Stomach (tissue), 19 donors: ENCODE measurements at places on chromosomes 11 and 22. TPM values are rescaled to one million over a fixed set of nuclear protein-coding genes. Genes with fewer than 3 reads are reported as not detected.

GRCh38 chr22:49634006-49634772 is 193.5 kb downstream of the BRD1 start:
- peaks cover 38% of the 10 kb centered on the region for H3K27me3 ChIP-seq

DNA sequence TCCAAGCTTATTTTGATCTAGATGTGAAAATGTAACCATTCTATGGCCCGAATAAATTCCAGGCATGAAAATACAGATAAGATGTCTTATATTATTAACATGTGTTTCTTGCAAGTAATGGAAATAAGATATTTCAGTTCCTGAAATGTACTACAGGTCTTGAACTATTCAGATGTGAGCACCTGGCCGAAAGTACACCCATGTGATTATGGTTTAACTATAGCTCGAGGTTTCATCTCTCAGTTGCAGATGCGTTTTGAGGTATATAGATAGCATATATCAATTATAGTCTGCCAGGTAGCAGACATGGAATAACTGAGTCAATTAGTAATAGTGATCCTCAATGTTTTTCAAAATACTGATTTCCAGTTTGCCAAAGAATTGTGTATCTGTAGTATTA is 68.3 kb downstream of the DDIAS start:
- H3K36me3 ChIP-seq: no peaks in the 10 kb centered on the region
- no peaks in the 10 kb centered on the region for H3K27me3 ChIP-seq
- DNase-seq: no peak
- H3K27ac ChIP-seq: no peak overlapping the region
- H3K4me1 ChIP-seq: no peaks in the 10 kb centered on the region

DNA sequence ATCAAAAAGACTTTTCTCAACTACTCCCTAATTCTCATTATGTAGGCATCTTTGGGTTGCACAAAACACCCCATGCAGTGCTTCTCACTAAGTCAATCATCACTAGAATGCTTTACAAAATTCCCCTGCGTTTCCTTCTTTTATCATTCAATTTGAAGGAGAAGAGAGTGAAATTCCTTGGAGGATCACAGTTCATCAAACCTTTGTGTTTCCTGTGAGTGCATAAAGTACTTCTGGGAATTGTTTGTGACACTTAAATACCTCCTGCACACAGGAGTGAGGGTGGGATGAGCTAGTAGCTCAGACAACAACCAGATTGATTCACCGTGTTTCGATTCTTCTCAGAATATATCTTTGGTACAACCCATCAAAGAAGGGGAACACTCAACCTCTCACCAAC is 3.7 kb upstream of the OR5AR1 start:
- H3K36me3 ChIP-seq: no peaks in the 10 kb centered on the region
- H3K4me1 ChIP-seq: no peaks in the 10 kb centered on the region
- H3K27me3 ChIP-seq: no peaks in the 10 kb centered on the region
- no peak for DNase-seq
- no peak overlapping the region for H3K27ac ChIP-seq
- H3K4me3 ChIP-seq: no peak overlapping the region

- H3K27me3 ChIP-seq: no peaks in the 10 kb centered on the region
- H3K4me3 ChIP-seq: no peak overlapping the region
- peaks cover 9% of the 10 kb centered on the region for H3K4me1 ChIP-seq
- no peak for DNase-seq
- no peak overlapping the region for H3K27ac ChIP-seq
- no peaks in the 10 kb centered on the region for H3K36me3 ChIP-seq
These were observed 36.0 kb upstream of the OAF start for GRCh38 chr11:120174866-120175265.

- H3K27ac ChIP-seq: no peak overlapping the region
- DNase-seq: peak; percentile 74
- H3K4me1 ChIP-seq: peaks cover 4% of the 10 kb centered on the region
These were observed 72.8 kb downstream of the TP53I11 start for GRCh38 chr11:44877571-44878497.

DNA sequence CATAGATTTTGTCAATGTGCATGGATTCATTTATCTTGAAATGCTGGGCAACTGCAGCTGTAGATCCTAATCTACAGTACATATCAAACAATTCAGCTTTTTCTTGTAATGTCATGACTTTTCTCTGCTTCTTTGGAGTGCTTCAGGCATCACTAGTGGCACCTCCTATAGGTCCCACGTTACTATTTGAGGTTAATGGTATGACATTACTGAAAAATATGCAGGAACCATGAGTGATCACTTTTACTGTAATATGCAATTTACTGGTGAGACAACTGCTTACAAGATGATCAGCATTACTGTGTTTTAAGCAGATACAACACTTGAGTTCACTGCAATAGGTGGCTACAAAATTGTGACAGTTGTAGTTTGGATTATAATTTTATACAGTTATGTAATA is 3.0 kb downstream of the CENATAC start:
- no peak overlapping the region for H3K4me3 ChIP-seq
- H3K27ac ChIP-seq: no peak overlapping the region
- peaks cover 16% of the 10 kb centered on the region for H3K36me3 ChIP-seq

Gene PRR33
- total RNA-seq: not detected

GRCh38 chr11:60942219-60942618 is 9.8 kb downstream of the SLC15A3 start:
- H3K4me3 ChIP-seq: no peak overlapping the region
- DNase-seq: no peak
- peak overlapping the region; percentile 55 for H3K27ac ChIP-seq
- H3K4me1 ChIP-seq: peaks cover 45% of the 10 kb centered on the region
- H3K27me3 ChIP-seq: no peaks in the 10 kb centered on the region
- H3K36me3 ChIP-seq: peaks cover 84% of the 10 kb centered on the region

Gene RASSF10
- 0.58 TPM for total RNA-seq

DNA sequence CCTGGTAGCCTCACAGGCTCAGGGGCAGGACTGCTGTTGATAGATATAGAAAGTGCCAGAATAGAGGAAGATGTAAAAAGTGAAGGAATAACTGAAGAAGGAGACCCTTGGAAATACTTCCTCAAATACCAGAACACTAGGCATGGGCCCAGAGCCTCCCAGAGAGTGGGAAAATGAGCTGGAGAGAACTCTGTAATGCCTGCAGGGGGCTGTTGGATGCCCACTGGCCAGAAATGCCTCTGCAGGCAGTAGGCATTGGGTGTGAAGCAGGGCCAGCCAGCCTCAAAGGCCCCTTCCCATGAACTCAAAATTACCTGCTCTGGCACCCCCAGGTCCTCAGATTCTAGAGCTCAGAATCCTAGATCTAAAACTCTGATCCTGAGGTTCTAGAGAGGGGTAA is 15.1 kb downstream of the P2RY2 start:
- H3K4me3 ChIP-seq: no peak overlapping the region
- no peak overlapping the region for H3K27ac ChIP-seq
- H3K4me1 ChIP-seq: no peaks in the 10 kb centered on the region

DNA sequence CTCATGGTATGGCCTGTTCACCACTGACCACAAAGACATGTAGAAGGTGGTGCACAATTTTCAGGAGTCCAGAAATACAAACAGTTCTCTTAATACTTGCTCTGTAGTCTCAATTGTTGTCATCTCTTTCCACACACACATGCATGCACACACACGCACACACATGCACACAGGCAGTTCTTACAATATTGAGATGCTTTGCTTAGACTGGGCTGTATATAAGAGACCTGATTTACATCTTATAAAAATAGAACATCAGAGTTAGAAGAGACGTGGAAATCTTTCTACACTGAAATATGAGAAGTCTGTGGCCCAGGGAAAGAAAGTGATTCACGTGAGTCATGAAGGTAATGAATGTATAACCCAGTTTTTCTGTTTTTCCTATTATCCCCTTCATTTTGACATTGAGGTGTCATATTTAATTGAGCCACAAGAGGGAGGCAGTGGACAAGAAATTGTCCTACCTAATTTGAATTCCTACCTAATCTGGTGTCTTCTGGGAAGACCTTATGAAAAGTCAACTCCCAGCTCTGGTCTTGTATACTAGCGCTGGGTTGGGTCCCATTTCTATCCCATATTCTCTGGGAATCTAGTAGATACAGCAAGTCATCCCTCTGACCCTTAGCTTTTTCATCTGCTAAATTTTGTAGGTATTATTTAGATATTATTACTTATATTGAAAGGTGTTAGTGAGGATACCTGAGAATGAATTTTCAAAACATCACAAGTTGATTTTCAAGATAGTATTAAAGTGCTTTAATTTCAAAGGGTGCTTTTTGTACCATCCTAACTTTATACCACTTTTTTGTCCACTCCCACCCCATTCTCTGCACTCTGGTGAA is 14.9 kb upstream of the MS4A4A start:
- H3K4me1 ChIP-seq: no peaks in the 10 kb centered on the region
- peak; percentile 55 for DNase-seq
- no peaks in the 10 kb centered on the region for H3K27me3 ChIP-seq
- H3K4me3 ChIP-seq: no peak overlapping the region

GRCh38 chr11:17810041-17810440 is 75.5 kb downstream of the KCNC1 start:
- no peak overlapping the region for H3K27ac ChIP-seq
- no peak for DNase-seq
- H3K4me1 ChIP-seq: peaks cover 16% of the 10 kb centered on the region
- H3K27me3 ChIP-seq: no peaks in the 10 kb centered on the region
- no peak overlapping the region for H3K4me3 ChIP-seq
- no peaks in the 10 kb centered on the region for H3K36me3 ChIP-seq

DNA sequence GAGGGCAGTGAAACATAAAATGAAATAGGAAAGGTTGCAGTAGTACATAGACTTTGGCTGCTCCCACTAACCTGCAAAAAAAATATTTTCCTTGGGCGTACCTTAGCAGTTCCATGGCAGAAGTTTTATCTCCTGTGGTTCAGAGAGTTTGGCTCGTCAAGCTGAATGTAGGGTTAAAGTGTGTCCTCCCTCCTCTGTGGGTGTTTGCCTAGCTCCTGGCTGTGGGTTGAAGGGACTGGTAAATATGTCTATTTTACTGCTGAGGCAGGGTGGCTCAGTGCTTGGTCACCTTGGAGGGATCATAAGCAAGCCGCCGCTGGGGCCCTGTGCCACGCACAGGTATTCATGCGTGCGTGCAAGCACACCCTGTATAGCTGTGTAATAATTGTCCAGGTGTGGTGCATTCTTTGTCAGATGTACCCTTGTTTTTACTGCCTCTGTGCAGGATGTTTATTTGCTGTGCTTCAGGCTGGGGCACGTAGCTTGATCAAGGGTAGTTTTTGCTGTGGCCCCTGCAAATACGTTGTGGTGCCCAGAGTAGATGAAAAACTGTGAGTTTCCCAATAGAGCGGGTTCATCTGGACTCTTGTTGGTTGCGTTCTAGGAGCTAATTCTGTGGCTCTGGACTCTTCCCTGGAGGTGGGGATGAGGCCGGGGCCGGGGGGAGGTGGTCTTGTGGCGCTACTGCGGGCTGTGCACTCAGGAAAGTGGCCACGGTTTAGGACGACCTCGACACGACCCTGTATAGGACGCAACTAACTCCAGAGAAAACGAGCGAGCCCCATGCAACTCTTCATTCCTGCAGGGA is 732 bp upstream of the SORL1 start:
- peak overlapping the region; percentile 82 for H3K27ac ChIP-seq
- no peaks in the 10 kb centered on the region for H3K36me3 ChIP-seq
- H3K4me3 ChIP-seq: peak overlapping the region; percentile 83
- peaks cover 10% of the 10 kb centered on the region for H3K27me3 ChIP-seq

DNA sequence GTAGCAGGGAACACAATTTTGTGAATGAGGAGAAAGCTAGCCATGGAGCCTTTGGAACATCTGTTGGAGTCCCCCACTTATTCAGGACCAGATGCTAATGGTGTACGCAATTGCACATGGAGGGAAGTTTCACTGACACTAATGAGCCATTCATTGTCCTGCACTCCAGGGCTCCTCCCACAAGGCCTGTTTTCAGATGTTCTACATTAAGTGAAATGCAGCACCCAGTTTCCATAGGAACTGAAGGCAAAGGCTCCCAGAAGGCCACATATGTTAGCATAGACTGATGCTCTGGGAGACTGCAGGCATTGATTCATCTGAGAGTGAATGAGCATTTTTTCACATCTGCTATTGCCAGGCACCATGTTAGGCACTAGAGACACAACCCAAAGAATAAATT is 399.5 kb downstream of the ETS1 start:
- no peaks in the 10 kb centered on the region for H3K4me1 ChIP-seq
- no peak for DNase-seq
- no peak overlapping the region for H3K4me3 ChIP-seq
- H3K27me3 ChIP-seq: no peaks in the 10 kb centered on the region
- no peaks in the 10 kb centered on the region for H3K36me3 ChIP-seq

- H3K4me3 ChIP-seq: no peak overlapping the region
- no peaks in the 10 kb centered on the region for H3K4me1 ChIP-seq
- H3K36me3 ChIP-seq: no peaks in the 10 kb centered on the region
- no peaks in the 10 kb centered on the region for H3K27me3 ChIP-seq
- no peak overlapping the region for H3K27ac ChIP-seq
These were observed 32.2 kb upstream of the SESN3 start for GRCh38 chr11:95262994-95263765.

Gene GPHA2
- not detected for total RNA-seq

Gene SLC22A12
- total RNA-seq: not detected

DNA sequence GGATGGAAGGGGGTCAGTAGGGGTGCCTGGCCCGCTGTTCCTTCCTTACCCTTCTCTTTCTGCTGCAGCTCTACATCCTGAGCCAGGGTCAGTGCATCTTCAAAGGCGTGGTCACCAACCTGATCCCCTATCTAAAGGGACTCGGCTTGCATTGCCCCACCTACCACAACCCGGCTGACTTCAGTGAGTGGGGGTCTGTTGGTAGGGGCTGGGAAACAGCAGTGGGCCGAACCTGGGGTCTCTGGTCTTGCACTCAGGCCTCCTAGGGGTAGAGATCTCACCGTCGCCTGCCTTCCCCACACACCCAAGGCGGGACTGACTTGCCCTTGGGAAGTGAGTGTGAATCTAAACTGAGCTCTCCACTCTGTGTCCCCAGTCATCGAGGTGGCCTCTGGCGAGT is 7.6 kb downstream of the ABCG4 start:
- no peaks in the 10 kb centered on the region for H3K27me3 ChIP-seq
- no peak overlapping the region for H3K27ac ChIP-seq
- DNase-seq: no peak
- no peaks in the 10 kb centered on the region for H3K36me3 ChIP-seq

DNA sequence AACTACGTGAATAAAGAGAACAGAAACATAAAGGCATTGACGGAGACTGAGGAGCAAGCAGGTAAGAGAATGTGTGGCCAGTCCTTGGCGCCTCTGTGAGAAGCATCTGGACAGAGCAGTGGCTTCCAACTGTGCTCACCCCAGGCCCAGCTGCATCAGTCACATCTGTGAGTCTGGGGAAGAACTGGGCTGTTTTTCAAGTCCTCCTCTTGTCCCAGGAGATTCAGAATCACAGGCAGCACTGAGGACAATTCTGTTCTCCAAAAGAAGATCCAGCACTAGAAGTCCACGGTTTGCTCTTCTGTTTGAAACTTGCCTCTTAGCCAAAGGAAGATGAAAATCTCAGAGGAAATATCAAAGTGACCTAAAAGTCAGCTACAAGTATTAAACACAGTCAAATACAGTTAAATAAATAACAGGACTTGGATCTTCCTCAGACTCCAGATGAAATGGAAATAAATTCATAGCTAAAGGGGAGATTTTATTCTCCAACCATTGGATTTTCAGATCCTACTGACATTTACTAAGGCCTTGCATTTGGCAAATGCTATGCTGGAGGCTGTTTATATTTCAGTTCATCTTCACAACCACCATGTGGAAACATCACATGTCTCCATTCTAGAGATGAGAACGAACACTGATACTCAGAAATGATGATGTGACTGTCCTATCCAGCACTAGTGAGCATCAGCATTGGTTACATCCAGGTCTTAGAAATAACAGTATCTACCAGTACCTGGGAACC is 14.1 kb downstream of the FAM181B start:
- DNase-seq: no peak
- no peak overlapping the region for H3K27ac ChIP-seq
- no peaks in the 10 kb centered on the region for H3K36me3 ChIP-seq
- H3K4me1 ChIP-seq: no peaks in the 10 kb centered on the region

GRCh38 chr11:16924462-16924825 is 89.8 kb downstream of the PLEKHA7 start:
- H3K27me3 ChIP-seq: peaks cover 31% of the 10 kb centered on the region
- no peaks in the 10 kb centered on the region for H3K36me3 ChIP-seq
- H3K4me1 ChIP-seq: peaks cover 39% of the 10 kb centered on the region
- peak overlapping the region; percentile 88 for H3K27ac ChIP-seq
